Inflammatory macrophage treated with lipopolysaccharide for 1 hour (primary cell): ENCODE measurements at places on chromosomes 4 and X.

DNA sequence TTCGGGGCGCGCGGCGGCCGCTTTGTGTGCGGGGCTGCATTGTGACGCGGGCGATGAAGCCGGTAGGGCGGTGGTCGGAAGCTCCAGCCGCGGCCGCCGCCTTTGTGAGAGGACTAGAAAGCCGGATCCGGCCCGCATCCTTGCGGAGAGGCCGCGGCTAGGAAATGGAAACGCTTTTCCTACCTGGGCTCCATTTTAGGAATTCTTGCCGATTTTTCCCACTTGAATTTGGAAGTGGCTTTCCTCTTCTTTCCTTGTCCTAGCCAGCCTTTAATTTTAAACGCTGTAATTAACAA lies 708 bp downstream of the TMSB4X start:
- no peak for DNase-seq

DNA sequence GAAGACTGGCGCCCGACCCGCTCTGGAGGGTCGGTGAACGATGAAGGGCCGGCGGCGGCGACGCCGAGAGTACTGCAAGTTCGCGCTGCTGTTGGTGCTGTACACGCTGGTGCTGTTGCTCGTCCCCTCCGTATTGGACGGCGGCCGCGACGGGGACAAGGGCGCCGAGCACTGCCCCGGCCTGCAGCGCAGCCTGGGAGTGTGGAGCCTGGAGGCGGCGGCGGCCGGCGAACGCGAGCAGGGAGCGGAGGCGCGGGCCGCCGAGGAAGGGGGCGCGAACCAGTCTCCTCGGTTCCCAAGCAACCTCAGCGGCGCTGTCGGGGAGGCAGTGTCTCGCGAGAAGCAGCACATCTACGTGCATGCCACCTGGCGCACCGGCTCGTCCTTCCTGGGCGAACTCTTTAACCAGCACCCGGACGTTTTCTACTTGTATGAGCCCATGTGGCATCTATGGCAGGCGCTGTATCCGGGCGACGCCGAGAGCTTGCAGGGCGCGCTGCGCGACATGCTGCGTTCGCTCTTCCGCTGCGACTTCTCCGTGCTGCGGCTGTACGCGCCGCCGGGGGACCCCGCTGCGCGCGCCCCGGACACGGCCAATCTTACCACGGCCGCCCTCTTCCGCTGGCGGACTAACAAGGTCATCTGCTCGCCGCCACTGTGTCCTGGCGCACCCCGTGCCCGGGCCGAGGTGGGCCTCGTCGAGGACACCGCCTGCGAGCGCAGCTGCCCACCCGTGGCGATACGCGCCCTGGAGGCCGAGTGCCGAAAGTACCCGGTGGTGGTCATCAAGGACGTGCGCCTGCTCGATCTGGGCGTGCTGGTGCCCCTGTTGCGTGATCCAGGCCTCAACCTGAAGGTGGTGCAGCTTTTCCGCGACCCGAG lies 568 bp downstream of the CHST7 start:
- DNase-seq = no peak

- DNase-seq = no peak
These were observed 6.3 kb upstream of the HAUS3 start for GRCh38 chr4:2248044-2248780.

DNA sequence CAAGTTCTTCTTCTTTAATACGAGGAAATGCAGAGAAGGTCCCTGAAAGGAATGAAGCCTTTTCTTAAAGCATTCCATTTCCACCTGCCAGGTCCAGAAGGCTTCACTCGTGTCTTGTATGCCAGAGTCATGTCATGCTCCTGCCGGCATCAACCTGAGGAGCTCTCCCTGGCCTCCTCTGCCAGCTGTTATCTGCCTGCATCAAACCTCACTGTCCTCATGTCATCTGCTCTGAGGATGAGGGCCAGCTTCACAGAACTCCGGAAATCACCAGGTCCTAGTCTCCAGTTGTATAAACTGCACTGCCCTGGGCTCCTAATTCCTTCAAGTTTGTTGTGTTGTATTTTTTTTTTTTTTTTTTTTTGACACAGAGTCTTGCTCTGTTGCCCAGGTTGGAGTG lies 20.0 kb upstream of the S100G start:
- no peak for DNase-seq

GRCh38 chrX:11629593-11630211 lies 36.0 kb downstream of the ARHGAP6 start:
- no peak for DNase-seq

DNA sequence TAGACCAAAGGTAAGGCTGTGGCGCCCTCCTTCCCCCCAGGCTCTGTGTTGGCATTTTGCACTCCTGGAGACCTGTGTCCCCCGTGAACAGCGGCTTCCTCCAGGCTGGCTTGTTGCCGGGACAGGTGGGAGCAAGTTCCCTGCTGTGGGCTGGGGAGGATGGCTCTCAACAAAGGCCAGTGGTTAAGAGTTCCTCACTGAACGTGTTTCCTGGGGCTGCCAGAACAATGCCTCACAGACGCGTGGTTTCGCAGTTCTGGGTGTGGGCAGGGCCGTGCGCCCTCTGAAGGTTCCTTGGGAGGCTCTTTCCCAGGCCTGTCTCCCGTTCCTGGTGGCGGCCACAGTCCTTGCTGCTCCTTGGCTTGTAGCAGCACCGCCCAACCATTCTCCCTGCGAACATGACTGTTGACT lies 33.4 kb downstream of the NELFA start:
- DNase-seq = no peak

GRCh38 chr4:151184523-151185458 lies 85.4 kb downstream of the RPS3A start:
- DNase-seq = no peak

DNA sequence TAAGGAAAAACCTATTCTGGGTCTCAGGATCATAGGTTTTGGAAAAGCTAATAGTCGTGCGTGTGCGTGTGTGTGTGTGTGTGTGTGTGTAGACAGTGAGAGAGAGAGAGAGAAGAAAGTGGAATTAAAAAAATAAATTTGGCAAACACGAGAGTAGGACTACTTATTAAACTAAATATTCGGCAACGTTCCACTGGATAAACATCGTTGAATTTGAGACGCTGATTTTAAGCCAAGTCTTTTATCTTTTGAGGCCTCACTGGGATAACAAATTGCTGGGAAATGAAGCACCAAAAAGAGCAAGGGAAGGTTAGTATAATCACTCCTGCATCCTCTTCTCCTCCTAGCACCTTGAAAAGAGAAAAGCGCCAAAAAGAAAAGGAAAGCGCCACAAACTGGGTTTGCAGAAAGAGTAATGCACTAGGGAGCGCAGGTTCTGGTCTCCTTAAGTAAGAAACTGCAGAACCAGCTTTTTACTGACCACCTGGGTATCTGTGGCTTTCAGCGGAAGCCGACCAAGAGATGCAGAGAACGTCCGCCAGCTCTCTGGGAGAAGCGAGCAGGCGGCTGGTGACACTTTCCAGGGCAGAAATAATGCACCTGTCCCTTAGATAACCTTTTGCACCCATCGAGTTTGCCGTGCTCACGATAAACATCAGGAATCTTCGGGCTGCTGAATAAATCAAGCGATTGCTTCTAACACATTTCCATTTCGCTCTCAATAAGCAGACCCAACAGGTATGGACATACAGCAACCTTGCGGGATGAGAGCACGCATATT lies 3.4 kb downstream of the ATOH1 start:
- DNase-seq = no peak

GRCh38 chr4:110475881-110476818 lies at the start of gene ENPEP:
ENPEP (plus strand) TSS chr4:110476155; CDS start chr4:110476415, 260 bp downstream.
- DNase-seq = no peak

GRCh38 chr4:78510108-78510507 lies 41.5 kb upstream of the ANXA3 start:
- no peak for DNase-seq

GRCh38 chrX:107576392-107576791 lies 51.9 kb upstream of the PRPS1 start:
- DNase-seq = no peak

- no peak for DNase-seq
These were observed 69.6 kb downstream of the SERTM2 start for GRCh38 chrX:111581086-111581485.
